ENCODE measurements at places on chromosomes 7 and 10.

- DNase-seq = no peak
Measured at GRCh38 chr7:83520726-83521125, 128.2 kb downstream of the SEMA3E start.

- no peak for DNase-seq
Measured at GRCh38 chr10:61962971-61963370, 61.5 kb downstream of the ARID5B start.

- no peak for DNase-seq
Measured at GRCh38 chr7:158101821-158102450, 485.7 kb downstream of the PTPRN2 start.

- no peak for DNase-seq
Measured at GRCh38 chr10:124010563-124011131, 82.8 kb downstream of the CHST15 start.

GRCh38 chr10:90579602-90580242 is 278.1 kb downstream of the HTR7 start:
- DNase-seq = no peak

GRCh38 chr10:21764466-21765189 is 230.6 kb downstream of the MLLT10 start:
- DNase-seq = no peak

- DNase-seq = no peak
Measured at GRCh38 chr7:142057101-142057500, 54.4 kb upstream of the MGAM2 start.

GRCh38 chr7:94289071-94289470 is 105.6 kb upstream of the COL1A2 start:
- no peak for DNase-seq

DNA sequence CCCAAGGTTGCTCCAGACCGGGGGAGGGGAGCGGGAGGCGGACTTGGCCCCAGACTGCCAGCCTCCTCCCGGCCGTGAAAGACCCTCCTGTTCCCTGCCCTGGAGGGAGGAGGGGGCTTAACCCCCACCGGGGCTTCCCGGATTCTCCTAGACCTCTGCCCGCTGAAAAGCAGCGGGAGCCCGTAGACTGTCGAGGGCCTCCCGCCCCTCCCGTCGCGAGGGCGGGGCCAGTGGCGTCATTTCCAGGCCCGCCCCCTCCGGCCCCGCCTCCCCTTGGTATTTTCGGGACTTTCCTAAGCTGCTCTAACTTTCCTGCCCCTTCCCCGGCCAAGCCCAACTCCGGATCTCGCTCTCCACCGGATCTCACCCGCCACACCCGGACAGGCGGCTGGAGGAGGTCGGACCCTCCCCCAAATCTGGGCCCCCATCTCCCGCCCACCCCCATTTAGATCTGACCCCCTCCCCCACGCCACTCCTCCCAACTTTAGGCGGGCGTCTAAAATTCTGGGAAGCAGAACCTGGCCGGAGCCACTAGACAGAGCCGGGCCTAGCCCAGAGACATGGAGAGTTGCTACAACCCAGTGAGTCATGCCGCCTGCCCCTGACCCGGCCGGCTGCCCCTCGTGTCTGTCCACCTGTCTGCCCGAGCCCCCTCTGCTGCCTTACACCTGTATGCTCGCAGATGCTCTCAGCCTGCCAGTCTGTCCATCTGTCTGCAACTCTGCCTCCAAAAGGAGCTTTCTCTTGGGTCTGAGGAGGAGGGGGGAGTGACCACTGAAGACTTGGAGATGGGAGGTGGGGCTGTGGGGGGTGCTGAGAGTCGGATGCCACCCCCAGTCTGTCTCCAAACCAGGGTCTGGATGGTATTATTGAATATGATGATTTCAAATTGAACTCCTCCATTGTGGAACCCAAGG is at the start of gene NFKB2:
NFKB2 (plus strand) TSS at position 306 of the 917 bp plus-strand sequence; CDS start at position 561, 255 bp downstream.
- DNase-seq = peak; percentile 93

GRCh38 chr10:1964476-1964875 is 227.2 kb upstream of the ADARB2 start:
- DNase-seq = no peak

DNA sequence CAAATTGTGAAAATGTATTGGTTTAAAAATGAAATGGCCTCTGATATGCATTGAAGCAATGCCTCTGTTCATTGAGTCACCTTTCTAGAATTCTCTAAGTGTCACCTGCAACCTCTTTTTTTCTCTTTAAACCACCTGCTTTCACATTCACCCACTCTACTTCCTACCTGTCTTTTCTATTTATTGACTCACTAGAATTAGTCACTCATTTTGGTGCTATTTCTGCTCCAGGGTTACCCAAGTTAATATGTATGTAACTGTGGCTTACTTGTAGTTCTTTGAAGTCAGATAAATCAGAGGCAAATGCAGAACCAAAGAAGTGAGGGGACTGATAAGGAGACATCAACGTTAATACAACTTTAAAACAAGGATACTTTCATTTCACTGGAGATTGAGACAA is 674.7 kb downstream of the CCSER2 start:
- no peak for DNase-seq

GRCh38 chr10:45809837-45810236 is 37.5 kb downstream of the AGAP4 start:
- DNase-seq = no peak

- no peak for DNase-seq
Measured at GRCh38 chr7:30971440-30971839, 7.7 kb downstream of the GHRHR start.

DNA sequence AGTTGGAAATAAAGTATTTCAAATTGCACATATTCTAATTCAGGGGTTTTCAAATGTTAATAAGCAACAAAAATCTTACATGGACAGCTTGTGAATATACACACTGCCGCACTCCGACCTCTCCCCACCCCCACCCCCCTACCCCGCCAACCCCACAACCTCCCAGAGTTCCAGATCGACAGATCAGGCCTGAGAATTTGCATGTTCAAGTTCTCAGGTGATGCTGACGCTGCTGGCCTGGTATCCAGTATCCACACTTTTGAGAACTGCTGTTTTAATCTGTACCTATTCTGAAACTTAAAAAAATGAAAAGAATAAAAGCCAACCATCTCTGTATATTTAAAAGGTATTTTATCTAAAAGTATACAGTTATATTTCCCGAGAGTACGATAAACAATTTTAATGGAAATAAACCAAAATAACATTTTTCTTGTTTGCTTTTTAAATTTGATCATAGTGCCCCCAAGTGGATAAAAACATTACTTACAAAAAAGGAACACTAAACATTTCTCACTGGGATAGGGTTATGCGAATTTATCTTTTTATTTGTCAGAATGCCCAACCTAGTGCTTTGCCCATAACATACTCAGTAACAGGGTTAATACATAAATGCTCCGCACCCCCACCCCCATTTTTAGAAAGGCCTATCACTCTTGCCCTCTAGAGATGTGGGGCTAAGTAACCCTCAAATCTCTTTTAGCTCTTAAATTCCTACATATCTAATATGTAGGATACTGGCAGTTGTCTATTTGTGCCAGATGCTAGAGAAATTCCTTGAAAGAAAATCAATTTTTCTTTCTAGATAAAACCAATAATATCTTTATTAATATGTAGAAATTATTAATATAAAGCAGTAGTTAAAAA is 166.3 kb downstream of the RNF133 start:
- DNase-seq = no peak

- no peak for DNase-seq
Measured at GRCh38 chr10:130246113-130246512, 109.9 kb downstream of the GLRX3 start.

DNA sequence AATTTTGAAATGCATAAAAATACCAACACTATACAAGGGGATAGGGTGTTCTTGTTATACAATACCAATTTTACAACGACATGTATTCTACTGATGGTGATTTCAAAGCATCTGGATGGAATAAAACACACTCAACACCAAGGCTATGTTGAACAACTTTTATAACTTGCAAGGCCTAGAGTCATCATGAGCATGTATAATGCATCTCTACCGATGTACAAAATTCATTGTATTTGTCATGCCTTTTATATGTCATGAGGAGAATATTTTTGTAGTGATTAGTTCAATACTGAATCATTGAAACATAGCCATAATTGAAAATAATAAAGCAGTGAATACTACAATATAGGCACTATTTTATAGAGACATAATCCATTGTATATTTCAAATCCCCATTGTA is 160.2 kb downstream of the ETV1 start:
- no peak for DNase-seq

DNA sequence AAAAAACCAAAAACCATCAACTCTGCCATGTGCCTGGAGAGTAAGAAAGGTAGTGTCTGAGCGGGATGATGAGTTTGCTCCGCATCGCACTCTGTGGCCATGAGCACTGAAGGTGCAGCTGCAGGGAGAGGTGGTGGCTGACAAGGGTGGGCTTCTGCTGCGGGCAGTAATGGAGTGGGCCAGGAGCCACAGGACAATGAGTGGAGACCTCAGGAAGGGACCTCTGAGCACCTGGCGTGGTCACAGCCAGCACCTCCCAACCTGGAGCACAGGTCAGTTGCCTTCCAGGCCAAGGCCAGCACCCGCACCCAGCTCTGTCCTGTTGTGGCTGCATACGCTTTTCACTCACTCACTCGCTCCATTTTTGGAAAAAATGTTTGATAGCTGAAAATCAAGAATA is 115.5 kb downstream of the ANKRD61 start:
- no peak for DNase-seq

DNA sequence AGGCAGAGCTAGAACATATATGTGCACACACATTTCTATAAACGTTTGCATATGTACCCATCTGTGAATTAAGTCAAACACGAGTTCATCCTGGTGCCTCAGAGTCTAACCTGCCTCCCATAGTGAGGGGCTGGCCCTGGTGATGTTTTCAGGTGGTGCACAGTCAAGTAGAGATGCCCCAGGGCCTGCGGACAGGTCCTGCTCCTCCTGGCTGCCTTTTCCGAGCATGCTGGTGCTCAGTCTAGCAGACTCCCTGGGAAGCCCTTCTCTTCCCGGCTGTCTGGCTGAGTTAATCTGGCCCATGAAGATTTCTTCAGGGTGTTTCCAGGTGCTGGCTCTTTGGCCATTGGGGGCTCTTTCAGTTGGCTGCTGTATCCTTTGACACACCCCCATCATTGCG is 14.3 kb downstream of the ADCY1 start:
- no peak for DNase-seq

- DNase-seq = no peak
Measured at GRCh38 chr10:121351540-121351939, 246.7 kb downstream of the FGFR2 start.

- no peak for DNase-seq
Measured at GRCh38 chr7:116629051-116629463, 42.9 kb upstream of the MET start.

DNA sequence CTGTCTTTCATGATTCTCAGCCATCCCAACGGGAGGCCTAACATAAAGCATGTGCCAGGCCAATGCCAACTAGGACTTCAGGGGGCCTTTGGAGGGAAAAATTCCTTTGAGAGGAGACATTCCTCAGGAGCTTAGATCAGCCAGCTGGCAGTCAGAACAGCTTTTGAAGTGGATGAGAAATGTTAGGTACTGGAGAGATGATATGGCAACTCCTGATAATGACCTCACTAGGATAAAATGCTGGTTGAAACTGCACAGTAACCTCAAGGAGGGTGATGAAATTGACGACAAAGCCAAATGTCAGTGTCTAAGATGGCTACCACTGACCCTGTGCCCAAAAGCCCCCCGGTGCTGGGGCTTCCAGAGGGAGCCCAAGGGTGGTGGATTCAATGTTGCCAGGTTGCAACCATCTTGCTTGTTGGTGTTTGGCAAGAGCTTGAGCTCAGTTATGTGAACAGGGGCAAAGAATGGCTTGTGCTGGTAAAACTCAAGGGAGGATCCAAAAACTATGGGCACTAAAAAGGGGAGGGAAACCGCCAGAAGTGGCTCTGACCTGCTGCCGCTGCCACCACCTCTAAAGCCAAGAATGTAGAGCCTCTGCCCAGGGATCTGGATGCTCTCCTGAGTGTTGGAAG is 121.2 kb downstream of the UBE2H start:
- DNase-seq = no peak

DNA sequence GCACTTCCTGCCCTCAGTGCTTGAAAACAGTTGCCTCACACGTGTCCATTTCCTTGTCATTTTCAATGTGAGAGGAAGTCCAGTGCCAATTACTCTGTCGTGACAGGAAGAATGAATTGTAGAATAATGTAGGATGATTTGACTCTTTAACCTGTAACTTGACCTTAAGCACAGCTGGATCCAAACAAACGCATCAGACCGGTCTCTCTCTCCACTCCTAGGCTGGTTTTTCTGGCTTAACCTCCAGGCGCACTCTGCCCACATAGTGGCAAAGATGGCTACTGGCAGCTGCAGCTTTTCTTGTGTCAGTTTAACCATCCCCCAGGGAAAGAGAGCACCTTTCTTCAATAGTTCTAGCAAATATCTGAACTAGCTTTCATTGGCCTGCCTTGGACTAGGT is 29.4 kb upstream of the PNLIPRP3 start:
- no peak for DNase-seq

DNA sequence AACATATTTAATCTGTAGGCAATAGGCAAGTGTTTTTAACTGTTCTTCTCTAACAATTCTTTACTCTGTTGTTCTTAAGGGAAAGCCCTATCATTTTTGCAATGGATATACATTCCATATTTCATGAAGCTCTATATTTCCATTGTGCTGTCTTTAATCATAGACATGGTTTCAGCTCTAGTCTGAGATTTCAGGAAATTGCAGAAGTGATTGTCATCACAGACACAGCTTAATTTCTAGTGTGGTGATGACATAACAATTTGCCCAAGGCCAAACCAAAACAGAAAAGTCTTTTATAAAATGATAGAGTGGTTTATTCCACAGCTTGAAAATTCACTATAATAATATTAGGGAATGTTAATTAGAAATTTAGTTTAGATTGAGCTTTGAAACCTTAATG is 494.1 kb upstream of the SEMA3A start:
- no peak for DNase-seq

GRCh38 chr7:5532536-5533335 is 109.1 kb upstream of the TNRC18 start:
- DNase-seq = peak; percentile 50

DNA sequence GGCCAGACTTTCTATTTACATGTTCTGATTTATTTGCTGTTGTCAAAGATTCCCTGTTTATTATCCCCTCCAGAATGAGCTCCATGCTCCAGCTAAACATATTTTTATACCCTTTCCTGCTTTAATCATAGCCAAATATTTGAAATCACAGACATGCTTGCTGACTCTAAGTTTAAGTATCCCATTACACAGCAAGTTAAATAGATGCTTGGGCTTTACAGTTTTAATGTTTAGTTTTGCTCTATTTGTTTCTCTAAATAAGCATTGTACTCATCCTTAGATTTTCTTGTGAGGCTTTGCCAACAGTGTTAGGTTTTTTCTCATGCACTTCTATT is 196.8 kb downstream of the TAX1BP1 start:
- no peak for DNase-seq

- DNase-seq = no peak
Measured at GRCh38 chr7:74429153-74429747, 24.5 kb upstream of the GTF2IRD1 start.

DNA sequence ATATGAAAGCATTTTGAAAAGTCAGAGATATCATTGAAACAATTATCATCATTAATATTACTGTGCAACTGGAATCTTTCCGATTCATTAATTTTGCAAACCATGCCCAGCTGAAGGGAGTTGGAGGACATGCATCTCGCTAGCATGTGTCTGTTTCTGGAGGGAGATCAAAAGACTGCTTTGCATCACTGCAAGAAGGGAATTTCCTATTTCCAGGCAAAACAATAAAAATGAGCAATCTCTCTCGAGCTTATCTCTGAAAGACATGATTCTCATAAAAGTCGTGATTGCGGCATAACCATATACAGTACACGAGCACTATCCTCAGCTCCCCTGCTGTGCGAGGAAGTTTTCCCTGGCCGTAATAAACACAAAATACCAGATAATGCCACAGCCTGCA is 607.6 kb upstream of the DPP6 start:
- no peak for DNase-seq

- DNase-seq = no peak
Measured at GRCh38 chr10:7130191-7130911, 280.5 kb downstream of the SFMBT2 start.

Data from stimulated activated CD4-positive, alpha-beta T cell treated with anti-CD3 and anti-CD28 coated beads, Interleukin-1b, Interleukin-23, amount 100 ng/mL, for 4 hours (primary cell).